RPMI7951 (cell line): ENCODE measurements at places on chromosomes 12 and 14. TPM values are rescaled to one million over a fixed set of nuclear protein-coding genes. Genes with fewer than 3 reads are reported as not detected.

The FICD gene
- 3.5 and 3.6 TPM in 2 replicates for total RNA-seq

The DCN gene
- total RNA-seq, result 7.5 and 10.3 TPM in 2 replicates

The TMTC1 gene
- total RNA-seq, result 0.84 and 0.98 TPM in 2 replicates

The GTF2A1 gene
- 19.7 and 22.3 TPM in 2 replicates for total RNA-seq

The AKAP3 gene
- total RNA-seq, result 0.60 and 2.3 TPM in 2 replicates

The TMEM19 gene
- total RNA-seq, result 40.2 and 49.7 TPM in 2 replicates

The POTEM gene
- total RNA-seq, result 0.68 TPM in 1 of 2 replicates, not detected in the other

The AMN gene
- not detected in 2 replicates for total RNA-seq

The UBE2N gene
- total RNA-seq, result 134 and 160 TPM in 2 replicates

The ACOT4 gene
- total RNA-seq, result 3.0 and 3.6 TPM in 2 replicates

DNA sequence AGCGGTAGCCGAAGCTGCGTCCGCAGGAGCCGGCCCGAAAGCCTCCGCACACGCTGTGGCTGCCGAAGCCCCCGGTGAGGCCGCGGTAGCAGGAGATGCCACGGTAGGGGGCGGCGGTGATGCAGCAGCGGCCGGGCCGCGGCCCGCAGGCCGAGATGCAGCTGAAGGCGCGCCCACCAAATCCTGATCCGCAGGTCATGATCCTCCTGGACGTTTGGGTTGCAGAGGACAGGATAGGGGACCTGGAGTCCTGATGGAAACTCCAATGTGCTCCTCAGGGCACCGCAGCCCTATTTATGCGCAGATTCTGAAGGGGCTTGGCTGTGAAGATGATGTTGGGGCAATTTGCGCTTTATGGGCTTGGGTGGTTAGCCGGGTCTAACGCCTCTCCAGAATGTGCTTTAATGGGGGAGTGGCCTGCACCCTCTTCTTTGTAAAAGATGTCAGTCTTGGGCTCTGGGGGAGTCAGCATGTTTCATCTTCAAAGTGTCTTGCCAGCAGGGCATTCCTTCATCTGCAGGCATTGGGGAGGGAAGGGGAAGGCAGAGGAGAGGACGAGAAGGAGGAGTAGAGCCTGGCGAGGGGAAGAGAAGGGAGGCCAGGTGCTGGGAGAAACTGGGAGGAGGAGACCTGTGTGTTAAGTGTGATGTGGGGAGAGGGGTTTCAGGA is at the start of gene KRT81:
Gene KRT81 (minus strand): TSS at position 268 of the 669 bp plus-strand sequence. CDS start 69 bp downstream, at position 199.
- no peak for DNase-seq

DNA sequence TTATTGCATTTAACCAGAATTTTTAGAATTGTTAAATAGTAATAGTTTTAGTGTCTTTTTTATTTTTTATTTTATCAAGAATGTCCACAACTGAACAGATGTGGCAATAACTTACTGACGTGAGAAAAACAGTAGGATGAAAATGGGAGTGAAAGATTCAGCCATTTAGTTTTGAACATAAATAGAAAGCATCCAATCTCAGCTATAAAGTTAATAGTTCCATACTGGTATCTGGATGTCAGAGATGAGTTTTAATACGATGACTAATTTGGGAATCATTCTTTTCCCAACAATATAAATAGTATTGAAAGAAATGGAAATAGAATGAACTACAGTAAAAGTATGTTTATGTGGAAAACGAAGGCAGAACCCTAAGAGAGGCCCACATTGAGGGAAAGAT is 159.4 kb downstream of the EPS8 start:
- peak; percentile 20 for DNase-seq

DNA sequence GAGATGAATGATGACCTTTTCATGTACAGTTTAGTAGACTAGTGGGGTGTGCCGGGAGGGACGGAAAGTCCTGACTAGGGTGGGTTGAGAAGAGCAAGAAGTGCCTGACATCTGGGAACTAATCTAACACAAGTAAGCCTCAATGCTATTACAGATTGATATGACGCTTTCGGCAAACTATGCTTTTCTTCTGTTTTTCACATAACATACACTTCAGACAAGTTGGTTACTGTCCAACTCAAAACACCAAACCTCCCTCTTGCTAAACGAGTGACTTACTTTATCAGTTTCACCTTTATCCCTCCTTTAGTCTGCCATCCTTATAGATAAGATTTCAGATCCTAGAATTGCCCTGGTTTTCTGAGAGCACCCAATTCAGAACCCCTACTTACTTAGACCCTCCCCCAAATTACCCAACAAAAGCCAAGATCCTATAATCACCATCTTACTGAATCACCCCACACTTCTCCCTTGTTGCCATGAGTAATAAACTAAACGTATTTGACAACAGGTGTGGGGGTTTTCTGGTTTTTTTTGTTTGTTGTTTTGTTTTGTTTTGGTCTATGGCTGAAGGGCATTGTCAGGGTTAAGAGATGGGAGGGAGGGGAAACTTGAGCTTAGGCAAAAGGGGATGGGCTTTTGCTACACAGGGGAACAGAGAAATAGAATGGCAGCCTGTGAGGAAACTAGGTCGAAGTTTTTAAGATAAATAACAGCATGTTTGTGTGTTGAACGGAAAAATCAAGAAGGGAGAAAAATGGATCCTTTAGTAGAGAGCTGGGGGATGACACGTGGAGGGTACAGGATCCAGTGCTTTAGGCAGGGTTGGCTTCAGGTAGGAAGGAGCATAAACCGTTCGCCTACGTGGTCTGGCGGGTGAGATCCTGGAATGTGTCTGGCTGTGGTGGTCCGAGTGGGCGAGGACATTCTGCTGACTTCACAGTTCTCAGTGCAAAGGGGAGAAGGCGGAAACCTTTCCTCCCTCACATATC is 6.1 kb upstream of the PSMA3 start:
- peak; percentile 24 for DNase-seq

GRCh38 chr14:54207476-54208462 is 189.0 kb upstream of the CDKN3 start:
- DNase-seq, result no peak

DNA sequence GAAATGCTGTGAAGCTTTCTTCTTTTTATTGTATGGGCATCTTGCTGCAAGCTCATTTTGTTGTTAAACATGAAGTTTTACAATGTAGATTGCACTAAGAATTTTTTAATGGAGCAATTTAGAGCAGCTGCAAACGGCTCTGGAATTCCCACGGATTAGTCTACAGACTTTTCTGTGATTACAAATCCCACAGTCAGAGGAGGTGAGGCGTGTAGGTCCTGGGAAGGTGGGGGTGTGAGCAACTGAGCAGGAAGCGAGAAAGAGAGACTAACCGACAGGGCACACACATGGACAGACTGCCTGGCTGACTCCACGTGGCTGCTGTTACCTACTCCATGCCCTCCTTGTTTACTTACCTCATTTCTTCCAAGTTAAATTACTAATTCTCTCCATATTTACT is 348.5 kb downstream of the NPAS3 start:
- DNase-seq, result no peak

- no peak for DNase-seq
These were observed 77.0 kb upstream of the SYT1 start for GRCh38 chr12:78787576-78787975.

GRCh38 chr12:67540920-67541624 is 107.5 kb upstream of the DYRK2 start:
- no peak for DNase-seq

GRCh38 chr12:124713436-124714082 is 146.1 kb upstream of the NCOR2 start:
- peak; percentile 85 for DNase-seq

DNA sequence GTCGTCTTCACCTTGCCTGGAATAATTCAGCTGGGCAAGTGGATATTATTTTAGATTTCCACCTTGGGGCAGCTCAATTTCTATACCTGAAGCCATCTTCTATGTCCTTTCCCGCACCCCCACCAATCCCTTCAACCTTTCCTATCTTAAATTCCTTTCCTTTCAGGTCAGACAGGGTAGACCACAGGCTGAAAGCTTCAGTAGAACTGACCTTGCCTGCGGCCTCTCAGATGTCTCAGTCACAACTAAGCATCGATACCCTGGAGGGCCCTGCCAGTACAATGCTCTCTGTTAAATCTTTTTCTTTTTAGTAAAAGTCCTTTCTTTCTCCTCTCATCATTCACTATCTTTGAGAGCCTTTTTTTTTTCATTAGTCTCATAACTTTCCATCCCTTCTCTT is 38.9 kb downstream of the SLC2A14 start:
- peak; percentile 4 for DNase-seq

DNA sequence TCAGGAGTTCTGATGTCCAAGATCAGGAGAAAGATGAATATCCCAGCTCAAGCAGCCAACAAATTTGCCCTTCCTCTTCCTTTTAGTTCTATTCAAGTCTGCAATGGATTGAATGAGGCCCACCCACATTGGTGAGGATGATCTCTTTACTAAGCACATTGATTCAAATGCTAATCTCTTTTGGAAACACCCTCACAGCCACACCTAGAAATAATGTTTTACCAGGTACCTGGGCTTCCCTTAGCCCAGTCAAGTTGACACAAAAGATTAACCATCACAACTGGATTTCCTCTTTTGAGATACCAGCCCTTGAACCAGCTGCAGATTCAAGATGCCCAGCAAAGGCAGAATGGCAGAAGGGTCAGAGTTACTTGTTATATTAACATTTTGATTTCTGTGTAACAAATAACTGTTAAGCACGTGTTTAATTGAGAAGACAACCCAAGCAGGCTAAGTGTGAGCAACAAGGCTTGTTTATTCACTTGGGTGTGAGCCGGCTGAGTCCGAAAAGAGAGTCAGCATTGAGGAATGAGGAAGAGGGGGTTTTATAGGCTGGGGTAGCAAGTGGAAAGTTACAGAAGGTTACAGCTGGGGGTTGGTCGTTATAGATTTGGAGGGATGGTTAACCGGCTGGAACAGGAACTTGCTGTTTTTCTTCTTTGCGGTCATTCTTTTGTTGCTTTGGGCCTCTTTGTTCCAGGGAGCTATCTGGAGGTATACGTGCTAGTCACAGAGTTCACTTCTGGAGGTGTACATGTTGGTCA is 180.3 kb downstream of the EMP1 start:
- DNase-seq, result no peak

- no peak for DNase-seq
These were observed 20.9 kb downstream of the SLCO1C1 start for GRCh38 chr12:20716037-20716436.
